ENCODE measurements at places on chromosomes 6 and 20.

DNA sequence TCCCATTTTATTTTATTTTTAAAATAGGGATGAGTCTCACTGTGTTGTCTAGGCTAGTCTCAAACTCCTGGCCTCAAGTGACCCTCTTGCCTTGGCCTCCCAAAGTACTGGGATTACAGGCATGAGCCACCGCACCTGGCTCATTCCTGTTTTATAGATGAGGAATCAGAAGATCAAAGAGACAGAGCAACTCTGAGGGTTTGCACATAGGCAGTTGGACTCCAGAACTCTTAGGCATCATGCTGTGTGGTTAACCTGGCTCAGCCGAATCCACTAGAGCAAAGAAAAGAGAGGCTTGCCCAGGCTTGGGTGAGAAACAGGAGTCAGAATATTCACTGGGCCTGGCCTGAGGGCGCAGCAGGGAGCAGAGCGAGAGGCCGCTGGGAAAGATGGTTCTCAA lies 9.4 kb downstream of the MYH7B start:
- DNase-seq, result no peak

- peak; percentile 25 for DNase-seq
Observed at GRCh38 chr20:34512266-34512954, 3.8 kb upstream of the DYNLRB1 start.

- peak; percentile 41 for DNase-seq
Observed at GRCh38 chr6:156955494-156956183, 178.5 kb downstream of the ARID1B start.

DNA sequence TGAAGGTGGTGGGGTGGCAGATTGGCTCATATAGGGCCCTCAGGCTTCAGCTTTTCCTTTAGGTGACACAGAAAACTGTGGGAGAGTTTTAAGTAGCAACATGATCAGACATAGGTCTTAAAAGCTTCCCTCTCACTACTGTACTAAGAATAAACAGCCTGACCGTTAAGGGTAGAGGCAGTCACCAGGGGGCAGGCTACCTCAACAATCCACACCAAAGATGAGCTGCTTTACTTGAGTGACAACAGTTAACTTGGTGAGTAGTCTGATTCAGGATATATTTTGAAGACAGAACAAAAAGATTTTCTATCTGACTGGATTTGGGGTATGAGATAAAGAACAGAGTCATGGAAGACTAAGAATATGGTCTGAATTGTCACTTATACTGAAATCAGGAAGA lies 193.1 kb upstream of the SHLD1 start:
- peak; percentile 73 for DNase-seq

DNA sequence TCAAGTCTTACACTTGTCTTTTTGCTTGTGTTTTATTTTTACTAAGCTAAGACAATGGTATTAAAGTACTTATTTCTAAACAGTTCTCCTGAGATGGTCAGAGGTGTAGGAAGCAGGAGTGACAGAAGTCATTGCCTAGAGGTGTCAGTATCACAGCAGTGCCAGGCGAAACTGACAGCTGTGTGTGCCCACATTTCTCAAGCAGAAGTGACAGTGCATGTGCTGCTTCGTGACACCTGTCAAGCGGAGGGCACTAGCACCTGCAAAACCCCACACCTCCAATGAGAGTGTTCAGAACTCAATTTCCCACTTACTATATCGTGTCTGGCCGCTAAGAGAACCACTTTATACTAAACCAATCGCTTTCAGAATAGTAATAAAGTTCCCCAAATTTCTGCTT lies 82.8 kb downstream of the SLC23A2 start:
- no peak for DNase-seq

GRCh38 chr20:3751675-3752385 lies 15.7 kb downstream of the ADISSP start:
- DNase-seq, result no peak

DNA sequence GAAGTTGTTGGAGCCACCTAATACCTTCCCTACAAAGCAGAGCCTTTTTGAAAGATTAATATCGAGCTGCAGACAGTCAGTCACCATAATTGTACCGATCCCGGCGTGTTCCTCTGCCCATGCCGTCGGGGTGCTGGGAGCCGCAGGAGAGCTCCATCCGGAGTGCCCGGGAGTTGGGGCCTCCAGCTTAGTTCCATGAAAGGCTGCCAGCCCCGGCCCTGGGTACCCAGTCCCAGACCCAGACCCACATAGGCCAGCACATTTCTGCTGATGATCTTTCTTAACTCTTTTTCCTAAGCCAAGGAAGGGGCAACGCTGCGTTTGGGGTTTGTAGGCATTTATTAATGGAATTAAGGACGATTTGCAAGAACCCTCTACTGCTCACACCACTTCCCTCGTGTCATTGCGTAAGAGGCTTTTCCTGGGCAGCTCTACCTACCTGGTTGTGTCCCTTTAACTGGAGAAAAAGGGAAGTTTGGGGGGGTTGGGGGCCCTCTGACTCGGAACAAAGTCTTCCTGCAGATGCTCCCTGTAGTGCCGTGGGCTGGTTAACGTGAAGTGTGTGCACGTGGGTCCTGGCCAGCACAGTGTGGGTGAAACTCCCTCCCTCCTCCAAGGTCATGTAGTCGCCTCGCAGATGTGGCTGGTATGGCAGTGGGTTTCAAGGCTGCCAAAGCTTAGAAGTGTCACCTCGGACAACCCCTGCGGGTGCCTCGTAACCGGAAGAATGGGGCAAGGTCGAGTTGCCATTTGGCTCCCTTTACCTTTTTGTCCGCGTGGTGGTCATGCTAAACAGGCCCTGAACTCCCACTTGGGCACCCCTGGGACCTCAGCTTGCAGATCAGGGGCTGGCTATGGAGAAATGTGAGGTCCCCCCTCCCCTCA lies 54.3 kb upstream of the APCDD1L start:
- no peak for DNase-seq

DNA sequence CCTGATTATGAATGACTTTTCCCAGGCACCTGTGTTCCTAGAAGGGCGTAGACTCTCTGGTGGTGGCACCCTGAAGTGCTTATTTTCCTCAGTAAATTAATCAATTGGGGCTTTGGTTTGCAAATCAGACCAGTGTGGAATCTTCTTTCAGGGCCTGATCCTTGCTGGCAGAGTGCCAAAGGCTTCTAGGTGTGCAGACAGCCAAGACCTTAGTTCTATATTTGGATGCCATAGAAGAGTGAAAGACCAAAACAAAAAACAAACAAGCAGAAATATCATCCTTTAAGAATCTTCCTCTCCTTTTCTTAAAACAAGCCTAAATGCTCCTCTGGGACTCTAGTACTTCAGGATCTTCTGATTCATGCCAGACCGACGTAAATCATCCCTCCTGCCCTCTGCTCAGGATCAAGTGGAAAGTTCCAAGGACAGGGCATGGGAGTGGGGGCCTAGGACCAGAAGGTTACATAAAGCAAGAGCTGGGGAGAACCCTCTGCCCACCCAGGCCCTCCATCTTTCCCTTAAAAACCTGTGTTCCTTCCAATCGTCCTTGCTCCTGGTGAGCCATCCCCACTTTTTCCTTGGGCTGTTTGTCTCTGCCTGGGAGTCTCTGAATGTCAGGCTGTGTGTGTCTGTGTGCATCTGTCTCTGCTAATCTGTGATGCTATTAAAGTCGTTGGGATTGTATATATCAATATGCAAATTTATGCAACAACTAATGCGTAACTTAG lies 70.5 kb upstream of the MYLIP start:
- peak; percentile 10 for DNase-seq

DNA sequence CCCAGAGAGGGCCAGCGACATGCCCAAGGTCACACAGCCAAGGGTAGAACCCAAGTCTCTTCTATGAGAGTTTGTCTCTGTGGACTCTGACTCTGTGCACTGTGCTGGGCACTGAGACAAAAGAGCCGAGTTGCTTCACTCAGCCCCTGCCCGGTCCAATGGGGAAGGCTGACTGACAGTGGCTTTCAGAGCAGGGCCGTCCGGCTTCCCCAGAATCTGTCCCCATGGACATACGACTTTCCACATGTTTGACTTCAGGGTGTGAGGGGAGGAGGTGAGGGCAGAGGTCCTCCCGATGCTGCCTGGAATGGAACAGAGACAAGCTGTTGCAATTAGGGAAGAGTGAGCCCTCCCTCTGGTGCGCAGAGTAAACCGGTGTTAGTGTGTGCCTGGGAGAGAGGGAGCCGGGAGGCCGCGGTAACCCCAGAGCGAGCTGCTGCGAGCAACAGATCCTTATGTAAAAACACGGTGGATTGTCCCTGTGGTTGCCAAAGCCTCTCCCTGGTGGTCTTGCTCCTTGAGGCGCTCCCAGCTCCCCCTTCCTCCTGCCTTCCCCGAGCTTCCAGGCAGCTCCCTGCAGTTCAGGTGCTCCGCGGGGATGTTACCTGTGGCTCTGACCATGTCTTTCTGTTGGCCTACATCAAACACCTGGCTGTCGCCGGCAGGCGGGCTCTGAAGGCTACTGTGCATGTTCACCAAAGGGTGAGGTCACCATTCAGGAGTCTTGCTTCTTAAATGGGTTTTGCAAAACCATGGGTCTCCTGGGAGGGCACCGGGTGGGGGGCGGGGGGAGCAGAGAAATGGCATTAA lies 672 bp downstream of the SIRPA start:
- DNase-seq, result peak; percentile 24

GRCh38 chr6:155188707-155189496 lies 74.9 kb upstream of the CLDN20 start:
- peak; percentile 95 for DNase-seq

- DNase-seq, result no peak
Observed at GRCh38 chr20:8473459-8473858, 341.4 kb downstream of the PLCB1 start.

DNA sequence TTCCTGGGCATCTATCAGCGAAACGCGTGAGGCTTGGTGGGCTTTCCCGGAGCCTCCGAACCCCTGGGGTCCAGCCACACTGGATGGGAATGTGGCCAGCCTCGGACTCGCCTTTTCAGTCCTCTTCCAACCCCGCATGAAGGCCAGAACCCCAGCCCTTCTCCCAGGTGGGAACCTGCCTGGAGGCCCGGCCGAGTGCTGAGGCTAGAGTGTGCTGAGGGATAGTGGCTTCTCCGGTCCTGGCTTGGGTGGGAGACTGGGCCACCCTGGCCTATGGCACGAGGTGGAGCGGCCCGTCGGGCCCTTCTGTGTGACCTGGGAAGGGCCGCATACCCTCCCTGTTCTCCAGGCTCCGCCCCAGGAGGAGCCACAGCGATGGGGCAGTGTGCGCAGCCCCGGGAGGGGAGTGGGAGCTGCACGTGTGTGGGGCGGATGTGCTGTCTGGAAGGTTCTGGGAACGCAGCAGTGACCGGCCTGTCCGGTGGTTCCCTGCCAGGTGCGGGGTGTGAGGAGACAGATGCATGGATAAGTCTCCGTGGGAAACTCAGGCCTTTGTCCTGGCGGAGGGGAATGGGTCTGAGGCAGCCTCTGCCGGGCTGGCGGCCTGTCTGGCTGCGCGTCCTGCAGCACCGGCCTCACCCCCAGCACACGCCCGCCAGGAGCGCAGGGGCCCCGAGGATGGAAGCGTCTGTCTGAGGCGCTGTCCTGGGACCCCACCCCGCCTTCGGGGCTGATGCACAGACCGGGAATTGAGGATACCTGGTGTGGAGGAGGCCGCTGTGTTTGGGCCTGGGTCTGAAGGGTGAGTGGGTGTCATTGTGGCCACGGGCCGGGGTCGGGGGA lies 1.1 kb upstream of the BHLHE23 start:
- DNase-seq, result peak; percentile 11

- DNase-seq, result peak; percentile 39
Observed at GRCh38 chr6:113672491-113673149, 184.5 kb upstream of the MARCKS start.

DNA sequence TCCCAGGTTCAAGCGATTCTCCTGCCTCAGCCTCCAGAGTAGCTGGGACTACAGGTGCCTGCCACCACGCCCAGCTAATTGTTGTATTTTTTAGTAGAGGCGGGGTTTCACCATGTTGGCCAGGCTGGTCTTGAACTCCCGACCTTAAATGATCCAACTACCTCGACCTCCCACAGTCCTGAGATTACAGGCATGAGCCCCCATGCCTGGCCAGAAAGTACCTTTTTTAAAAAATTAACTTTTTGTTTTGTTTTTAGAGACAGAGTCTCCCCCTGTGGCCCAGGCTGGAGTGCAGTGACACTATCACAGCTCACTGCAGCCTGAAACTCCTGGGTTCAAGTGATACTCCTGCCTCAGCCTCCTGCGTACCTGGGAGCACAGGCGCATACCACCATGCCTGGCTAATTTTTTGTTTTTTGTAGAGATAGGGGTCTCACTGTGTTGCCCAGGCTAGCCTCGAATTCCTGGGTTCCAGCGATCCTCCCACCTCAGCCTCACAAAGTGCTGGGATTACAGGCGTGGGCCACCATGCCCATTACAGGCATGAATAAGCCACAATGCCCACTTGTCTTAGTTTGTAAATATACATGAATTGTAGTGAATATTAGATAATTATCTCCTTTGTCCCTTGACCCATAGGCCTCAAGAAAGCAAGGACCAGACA lies 17.4 kb upstream of the EEF1A1 start:
- DNase-seq, result no peak

DNA sequence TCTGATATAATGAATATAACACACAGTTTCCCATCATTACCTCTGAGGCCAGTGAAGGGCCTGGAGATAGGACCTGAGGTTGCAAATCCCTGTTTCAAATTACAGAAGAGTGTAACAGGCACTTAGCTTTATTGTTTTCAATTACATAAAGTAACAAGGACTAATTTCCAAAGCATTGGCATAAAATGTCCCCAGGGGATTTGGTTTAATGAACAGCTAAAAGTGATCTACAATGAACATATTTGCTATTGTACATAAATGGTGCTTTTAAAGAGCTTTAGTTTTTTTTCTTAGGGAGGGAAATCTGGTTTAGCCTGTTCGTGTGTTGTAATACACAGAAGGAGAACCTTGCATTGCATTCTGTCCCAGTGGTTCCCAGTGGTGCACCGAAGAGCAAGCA lies 54.4 kb downstream of the HMGN3 start:
- no peak for DNase-seq

- DNase-seq, result no peak
Observed at GRCh38 chr6:143522039-143522600, 10.6 kb upstream of the FUCA2 start.

DNA sequence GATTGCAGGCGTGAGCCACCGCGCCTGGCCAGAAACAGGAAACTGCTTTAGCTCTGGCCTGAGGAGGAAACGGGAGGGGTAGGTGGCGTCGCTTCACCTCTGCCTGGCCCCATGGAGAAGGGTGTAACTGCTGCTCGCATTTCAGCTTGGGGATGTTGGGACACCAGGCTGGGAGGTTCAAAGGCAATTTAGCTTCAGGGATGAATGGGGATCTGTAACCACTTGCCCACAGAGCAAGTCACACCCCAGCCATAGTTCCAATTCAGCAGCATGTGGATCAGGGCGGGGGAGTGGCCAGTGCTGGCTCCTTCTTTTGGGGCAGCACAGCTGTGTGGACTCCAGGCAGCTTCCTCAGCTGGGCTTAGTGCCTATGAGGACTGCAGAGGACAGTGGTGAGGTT lies 34.8 kb upstream of the NUP153 start:
- no peak for DNase-seq

- DNase-seq, result peak; percentile 57
Observed at GRCh38 chr6:83193747-83194566, 800 bp downstream of the RWDD2A start.

GRCh38 chr20:34843421-34843820 lies 18.0 kb upstream of the NCOA6 start:
- DNase-seq, result no peak
